ENCODE measurements at places on chromosomes 4 and X. TPM values are rescaled to one million over a fixed set of nuclear protein-coding genes. Genes with fewer than 3 reads are reported as not detected.

DNA sequence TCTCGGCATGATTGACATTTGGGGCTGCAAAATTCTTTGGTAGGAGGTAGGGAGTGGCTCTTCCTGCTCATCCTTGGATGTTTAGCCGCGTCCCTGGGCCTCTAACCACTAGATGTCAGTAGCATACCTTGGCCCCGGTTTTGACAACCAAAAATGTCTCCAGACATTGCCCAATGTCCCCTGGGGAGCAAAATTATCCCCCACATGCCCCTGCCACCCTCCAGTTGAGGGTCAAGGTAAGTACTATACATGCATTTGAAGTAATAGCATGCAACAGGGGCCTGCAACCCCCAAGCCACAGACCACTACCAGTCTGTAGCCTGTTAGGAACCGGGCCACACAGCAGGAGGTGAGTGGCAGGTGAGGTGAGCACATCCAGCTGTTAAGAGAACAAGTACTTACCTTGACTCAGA is 17.6 kb upstream of the KIAA1210 start:
- DNase-seq = no peak
- no peak overlapping the region for H3K27ac ChIP-seq
- no peaks in the 10 kb centered on the region for H3K4me1 ChIP-seq
- H3K27me3 ChIP-seq = peaks cover 2% of the 10 kb centered on the region

DNA sequence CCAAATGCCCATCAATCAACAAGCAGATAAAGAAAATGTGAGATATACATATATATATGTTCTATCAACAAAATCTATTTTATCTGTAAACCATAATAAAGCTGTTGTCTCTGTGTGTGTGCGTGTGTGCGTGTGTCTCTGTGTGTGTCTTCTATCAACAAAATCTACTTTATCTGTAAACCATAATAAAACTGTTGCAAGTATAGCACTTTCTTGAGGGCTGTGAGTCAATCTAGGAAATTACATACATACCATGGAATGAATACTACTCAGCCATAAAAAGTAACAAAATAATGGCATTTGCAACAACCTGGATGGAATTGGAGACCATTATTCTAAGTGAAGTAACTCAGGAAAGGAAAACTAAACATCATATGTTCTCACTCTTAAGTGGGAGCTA is 12.5 kb upstream of the PLK4 start:
- H3K4me1 ChIP-seq = no peaks in the 10 kb centered on the region
- H3K36me3 ChIP-seq = peaks cover 2% of the 10 kb centered on the region
- no peaks in the 10 kb centered on the region for H3K27me3 ChIP-seq
- H3K4me3 ChIP-seq = no peak overlapping the region

- no peaks in the 10 kb centered on the region for H3K4me1 ChIP-seq
- H3K36me3 ChIP-seq = no peaks in the 10 kb centered on the region
- no peak for DNase-seq
- H3K27me3 ChIP-seq = peaks cover 2% of the 10 kb centered on the region
These were observed 136.0 kb downstream of the GABRB1 start for GRCh38 chr4:47167081-47168035.

- H3K4me3 ChIP-seq = no peak overlapping the region
- no peaks in the 10 kb centered on the region for H3K36me3 ChIP-seq
- no peak overlapping the region for H3K27ac ChIP-seq
These were observed 127.5 kb downstream of the DCK start for GRCh38 chr4:71120831-71121524.

- peak overlapping the region; percentile 32 for H3K27ac ChIP-seq
- DNase-seq = peak; percentile 64
- H3K36me3 ChIP-seq = no peaks in the 10 kb centered on the region
These were observed 49.5 kb downstream of the RGS12 start for GRCh38 chr4:3342182-3342854.

GRCh38 chrX:148535639-148536038 is 35.2 kb downstream of the AFF2 start:
- H3K27ac ChIP-seq = no peak overlapping the region
- no peaks in the 10 kb centered on the region for H3K4me1 ChIP-seq
- no peak for DNase-seq
- no peaks in the 10 kb centered on the region for H3K36me3 ChIP-seq

DNA sequence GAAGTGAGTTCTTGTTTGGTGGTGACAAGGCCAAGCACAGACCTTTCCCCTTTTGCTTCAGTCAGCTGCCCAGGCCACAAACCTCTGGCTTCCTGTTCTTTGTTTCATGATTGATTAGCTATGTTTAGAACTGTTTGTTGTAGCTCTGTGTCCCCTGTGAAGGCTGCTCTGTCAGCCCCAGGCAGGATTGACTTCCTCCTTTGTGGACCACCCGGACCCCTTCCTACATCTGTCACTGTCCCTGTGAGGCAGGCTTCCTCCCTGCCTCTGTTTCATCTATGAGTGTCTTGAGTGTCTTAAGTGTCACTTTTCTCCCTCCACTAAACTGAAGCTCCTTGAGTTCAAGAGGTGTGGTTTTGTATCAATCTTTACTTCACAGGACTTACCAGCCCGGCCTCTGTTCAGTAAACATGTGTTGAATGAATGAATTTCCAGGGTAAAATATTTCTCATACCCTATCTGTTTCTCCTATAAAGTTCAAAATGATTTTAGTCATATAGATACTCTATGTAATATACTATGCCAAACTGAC is 83.5 kb downstream of the ZNF674 start:
- no peaks in the 10 kb centered on the region for H3K27me3 ChIP-seq
- DNase-seq = no peak
- peaks cover 5% of the 10 kb centered on the region for H3K4me1 ChIP-seq
- H3K4me3 ChIP-seq = no peak overlapping the region
- peak overlapping the region; percentile 86 for H3K27ac ChIP-seq

DNA sequence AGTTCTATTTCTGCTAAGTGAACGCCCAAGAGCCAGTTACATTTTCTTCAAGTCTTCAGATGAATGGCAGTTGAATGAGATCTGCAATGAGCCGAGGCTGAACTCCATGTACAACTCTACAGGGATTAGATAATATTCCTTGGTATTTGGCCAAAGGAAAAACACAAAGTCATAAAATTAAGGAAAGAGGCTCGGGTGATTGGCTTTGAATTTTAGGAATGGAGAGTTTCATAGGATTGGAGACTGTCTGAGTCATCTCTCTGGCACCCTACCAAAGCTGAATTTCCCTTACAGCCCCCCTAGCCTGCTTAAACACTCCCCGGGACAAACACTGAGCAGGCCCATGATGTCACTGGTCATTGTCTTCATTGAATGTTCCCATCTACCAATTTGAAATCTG is 188.0 kb upstream of the C1QTNF7 start:
- DNase-seq = no peak
- no peaks in the 10 kb centered on the region for H3K36me3 ChIP-seq
- H3K4me1 ChIP-seq = no peaks in the 10 kb centered on the region

DNA sequence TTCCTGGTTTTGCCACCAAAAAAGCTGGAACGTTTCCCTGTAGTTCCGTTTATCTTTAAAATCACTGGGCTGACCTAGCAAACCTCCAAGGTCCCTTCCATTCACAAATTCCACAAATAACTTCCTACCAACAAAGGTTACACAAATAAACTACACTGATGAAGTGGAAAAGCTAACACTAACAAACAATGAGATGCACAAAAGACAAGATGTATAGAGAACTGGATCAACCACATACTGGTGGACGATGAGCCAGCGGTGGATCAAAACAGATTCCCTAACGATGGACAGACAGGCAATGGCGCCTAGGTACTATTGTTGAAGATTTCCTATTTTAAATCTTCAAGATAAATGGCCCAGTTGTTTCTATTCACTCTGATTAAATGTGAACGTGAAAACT is 15.5 kb downstream of the AFAP1 start:
- no peaks in the 10 kb centered on the region for H3K36me3 ChIP-seq
- no peaks in the 10 kb centered on the region for H3K4me1 ChIP-seq
- H3K27me3 ChIP-seq = no peaks in the 10 kb centered on the region
- no peak overlapping the region for H3K4me3 ChIP-seq

DNA sequence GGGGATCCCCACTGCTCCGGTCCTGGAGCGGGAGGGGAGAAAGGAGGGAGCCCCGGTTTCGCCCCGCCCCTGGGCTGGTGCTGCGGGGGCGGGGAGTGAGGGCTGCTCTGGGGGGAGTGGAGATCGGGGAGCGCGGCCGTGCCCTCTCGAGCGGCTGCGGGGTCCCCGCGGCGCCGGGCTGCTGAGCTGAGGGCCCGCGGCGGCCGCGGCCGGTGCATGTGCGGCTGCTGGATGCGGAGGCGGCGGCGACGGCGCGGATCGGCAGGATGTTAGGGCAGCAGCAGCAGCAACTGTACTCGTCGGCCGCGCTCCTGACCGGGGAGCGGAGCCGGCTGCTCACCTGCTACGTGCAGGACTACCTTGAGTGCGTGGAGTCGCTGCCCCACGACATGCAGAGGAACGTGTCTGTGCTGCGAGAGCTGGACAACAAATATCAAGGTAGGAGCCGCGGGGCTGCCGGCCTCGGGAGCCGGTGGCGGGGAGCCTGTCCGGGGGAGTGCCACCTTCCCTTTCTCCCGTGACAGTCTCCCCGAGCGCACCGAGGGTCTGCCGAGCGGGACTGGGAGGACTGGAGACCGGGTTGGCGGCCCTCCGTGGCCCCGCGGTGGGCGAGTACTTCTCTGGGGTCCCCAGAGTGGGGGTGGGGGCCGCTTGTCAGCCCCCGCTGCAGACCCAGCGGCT is at the start of gene ING2:
Gene ING2, plus strand, starts transcription at position 129 of the 681 bp plus-strand sequence. Its CDS starts 138 bp downstream, at position 267.
- peaks cover 10% of the 10 kb centered on the region for H3K4me1 ChIP-seq
- no peaks in the 10 kb centered on the region for H3K27me3 ChIP-seq
- peak within 1 kb of the TSS; percentile 97 for H3K27ac ChIP-seq
- H3K36me3 ChIP-seq = peaks cover 1% of the 10 kb centered on the region
- DNase-seq = no peak

DNA sequence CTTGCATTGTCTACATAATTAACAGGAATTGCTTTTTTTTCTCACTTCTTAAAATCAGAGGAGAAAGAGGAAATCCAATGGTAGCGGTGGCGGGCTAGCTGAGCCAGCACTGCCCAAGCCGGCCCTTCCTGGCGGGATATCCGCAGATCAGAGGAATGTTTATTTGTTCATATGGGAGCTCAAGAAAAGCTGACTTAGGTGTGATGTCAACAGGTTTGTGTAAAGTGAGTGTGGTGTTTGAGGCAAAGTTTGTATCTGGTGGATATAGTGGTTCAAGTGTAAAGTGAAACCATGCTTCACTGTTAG is 466 bp upstream of the SLC39A8 start:
- DNase-seq = no peak
- peaks cover 41% of the 10 kb centered on the region for H3K4me1 ChIP-seq
- H3K4me3 ChIP-seq = peak overlapping the region; percentile 90
- H3K27ac ChIP-seq = peak overlapping the region; percentile 97
- H3K36me3 ChIP-seq = no peaks in the 10 kb centered on the region

DNA sequence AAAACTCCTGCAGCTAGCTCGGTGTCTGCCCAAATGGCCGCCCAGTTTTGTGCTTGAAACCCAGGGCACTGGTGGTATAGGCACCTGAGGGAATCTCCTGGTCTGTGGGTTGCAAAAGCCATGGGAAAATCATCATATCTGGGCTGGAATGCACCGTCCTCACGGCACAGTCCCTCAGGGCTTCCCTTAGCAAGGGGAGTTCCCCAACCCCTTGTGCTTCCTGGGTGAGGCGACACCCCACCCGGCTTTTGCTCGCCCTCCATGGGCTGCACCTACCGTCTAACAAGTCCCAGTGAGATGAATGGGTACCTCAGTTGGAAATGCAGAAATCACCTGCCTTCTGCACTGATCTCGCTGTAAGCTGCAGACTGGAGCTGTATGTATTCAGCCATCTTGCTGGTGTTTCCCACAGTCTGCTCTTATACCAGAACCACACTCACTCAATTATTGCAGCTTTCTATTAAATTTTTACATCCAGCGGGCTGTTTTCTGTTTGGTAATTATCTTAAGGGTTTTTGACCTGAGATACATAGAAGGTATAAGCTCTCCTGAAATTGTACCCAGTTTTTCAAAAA is 36.7 kb upstream of the NPNT start:
- peaks cover 47% of the 10 kb centered on the region for H3K36me3 ChIP-seq
- no peaks in the 10 kb centered on the region for H3K4me1 ChIP-seq
- no peak overlapping the region for H3K27ac ChIP-seq
- H3K27me3 ChIP-seq = no peaks in the 10 kb centered on the region

PPARGC1A gene
- not detected for polyA plus RNA-seq

CRMP1 gene
- polyA plus RNA-seq = not detected

HSFX3 gene
- polyA plus RNA-seq = not detected

NXF3 gene
- not detected for polyA plus RNA-seq

ERAS gene
- polyA plus RNA-seq = not detected

Data from naive thymus-derived CD8-positive, alpha-beta T cell (primary cell).